ENCODE measurements at places on chromosomes 11 and 22.

GRCh38 chr11:94539420-94539819, 4.3 kb upstream of the FUT4 start:
- DNase-seq = no peak

DNA sequence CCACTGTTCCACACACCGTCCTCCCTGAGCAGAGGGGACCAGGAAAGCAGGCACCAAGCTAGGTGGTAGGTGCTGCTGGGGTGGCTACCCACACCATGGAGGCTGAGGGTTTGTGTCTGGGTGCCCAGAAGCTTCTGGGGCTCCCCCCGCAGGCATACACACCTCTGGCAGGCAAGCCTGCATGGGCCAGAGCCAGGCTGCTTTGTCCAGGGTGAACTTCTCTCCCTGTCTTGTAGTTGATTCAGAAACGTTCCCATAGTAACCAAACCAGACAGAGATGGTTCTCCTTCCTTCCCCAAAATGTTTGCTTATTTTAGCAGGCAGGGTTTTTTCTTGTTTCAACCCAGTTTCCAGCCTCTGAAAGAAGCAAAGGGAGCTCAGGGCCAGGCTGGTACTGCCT, 40.9 kb upstream of the SUSD2 start:
- DNase-seq = no peak

DNA sequence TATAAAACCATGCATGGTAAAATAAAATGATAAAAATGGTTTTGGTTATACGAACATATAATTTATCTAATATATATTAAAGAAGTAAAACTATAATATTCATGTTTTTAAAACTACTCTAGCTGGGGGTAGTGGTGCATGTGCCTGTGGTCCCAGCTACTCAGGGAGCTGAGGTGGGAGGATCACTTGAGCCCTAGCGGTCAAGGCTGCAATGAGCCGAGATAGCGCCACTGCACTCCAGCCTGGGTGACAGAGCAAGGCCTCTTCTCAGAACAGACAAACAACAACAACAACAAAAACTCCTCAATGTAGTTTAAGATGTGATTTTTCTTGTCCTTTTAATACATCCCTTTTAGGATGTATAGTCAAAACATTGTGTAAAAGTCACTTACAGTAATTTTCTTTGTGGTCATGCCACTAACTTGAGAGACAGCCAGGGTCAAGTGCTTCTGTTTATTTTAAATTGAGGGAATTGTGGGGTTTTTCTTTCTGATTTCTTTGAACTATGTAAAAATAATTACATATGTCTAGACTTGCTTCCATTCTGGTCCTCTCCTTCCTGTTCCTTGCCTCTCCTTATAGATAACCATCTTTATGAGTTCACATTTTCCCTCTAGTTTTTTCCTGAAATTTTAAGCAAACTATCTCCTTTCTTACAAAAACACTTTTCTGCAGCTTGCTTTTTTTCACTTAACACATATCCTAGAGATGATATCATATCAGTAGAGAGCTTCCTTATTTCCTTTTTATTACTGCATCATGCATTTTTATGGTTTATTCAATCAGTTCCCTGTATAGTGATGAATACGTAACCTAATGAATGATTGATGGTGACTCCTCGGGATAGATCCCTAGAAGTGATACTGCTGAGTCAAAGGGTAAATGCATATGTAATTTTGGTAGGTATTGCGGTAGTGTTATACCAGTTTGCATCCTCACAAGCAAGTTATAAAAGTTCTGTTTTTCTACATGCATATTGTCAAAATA, 9.1 kb downstream of the OR2AT4 start:
- DNase-seq = no peak

DNA sequence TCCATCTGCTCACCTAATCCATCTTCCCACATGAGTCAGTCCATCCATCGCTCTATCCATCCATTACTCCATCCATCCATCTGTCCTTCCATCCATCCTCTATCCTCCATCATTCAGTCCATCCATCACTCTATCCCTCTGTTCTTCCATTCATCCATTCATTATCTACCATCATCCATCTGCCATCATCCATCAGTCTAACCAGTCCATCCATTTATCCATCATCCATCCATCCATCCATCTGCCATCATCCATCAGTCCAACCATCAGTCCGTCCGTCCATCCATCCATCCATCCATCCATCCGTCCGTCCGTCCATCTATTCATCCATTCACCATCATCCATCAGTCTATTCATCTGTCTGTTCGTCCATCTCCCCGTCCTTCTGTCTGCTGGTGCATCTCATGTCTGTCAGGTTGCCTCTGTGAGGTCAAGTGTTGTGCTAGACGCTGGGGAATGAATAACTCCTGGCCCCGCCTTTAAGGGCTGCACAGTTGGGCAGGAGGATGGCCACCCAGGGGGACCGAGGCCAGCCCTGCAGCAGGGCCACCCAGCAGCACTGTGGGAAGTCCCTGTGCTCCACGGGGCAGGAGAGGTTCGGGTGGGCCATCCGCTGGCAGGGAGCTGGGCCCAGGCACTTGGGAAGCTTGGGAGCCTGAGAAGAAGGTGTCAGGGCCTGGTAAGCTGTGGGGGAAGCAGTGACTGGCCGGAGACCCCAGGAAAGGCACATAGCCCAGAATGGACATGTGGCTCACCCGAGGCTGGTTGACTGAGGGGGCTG, 137.1 kb downstream of the CTTN start:
- DNase-seq = no peak

DNA sequence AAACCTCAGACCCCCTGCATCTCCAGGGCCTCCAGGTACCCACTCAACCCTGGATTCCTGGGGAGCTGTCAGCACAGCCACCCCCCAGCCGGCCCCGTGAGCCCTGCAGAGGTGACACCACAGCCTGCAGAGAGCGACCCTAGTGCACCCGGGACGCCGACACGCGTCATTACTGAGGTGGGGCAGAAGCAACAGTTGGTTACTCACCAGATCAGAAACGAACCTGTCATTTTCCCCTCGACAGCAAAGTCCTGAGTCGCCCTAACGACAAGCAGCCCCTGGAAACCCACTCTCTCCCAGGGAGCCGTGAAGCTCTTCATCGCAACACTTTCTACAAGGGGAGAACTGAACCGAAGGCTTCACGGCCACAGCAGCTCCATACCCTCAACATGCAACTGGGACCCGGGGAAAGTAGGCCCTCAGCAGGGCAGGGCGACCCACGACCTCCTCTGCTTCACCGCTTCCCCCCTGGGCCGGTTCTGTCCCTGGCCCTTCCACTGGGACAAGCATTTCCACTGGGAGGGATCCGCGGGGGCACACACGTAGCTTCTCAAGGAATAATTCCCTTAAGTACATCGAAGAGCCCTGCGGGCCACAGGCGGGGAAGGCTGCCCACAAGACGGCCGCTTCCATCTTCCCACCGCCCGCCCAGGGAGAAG, 1.6 kb downstream of the BRD1 start:
- no peak for DNase-seq

GRCh38 chr11:10927538-10927937, 69.7 kb upstream of the ZBED5 start:
- DNase-seq = no peak

GRCh38 chr11:114605370-114605769, 9.8 kb upstream of the NXPE4 start:
- no peak for DNase-seq

GRCh38 chr22:30511911-30512310, 6.4 kb upstream of the SEC14L4 start:
- no peak for DNase-seq

DNA sequence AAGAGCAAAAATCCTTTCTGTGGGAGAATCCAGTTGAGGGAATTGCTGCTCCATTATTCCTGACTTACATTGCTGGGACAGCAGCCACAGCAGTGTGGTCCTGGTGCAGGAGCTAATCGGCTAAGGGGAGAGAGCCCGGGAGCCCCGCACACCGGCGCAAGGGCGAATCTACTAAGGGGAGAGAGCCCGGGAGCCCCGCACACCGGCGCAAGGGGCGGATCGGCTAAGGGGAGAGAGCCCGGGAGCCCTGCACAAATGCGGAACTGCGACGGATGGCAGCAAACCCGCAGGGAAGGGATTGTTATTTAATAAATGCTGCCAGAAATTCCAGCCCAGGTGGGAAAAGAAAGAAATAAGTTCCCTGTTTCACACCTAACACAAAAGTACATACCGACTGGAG, 43.5 kb downstream of the TPCN2 start:
- no peak for DNase-seq

DNA sequence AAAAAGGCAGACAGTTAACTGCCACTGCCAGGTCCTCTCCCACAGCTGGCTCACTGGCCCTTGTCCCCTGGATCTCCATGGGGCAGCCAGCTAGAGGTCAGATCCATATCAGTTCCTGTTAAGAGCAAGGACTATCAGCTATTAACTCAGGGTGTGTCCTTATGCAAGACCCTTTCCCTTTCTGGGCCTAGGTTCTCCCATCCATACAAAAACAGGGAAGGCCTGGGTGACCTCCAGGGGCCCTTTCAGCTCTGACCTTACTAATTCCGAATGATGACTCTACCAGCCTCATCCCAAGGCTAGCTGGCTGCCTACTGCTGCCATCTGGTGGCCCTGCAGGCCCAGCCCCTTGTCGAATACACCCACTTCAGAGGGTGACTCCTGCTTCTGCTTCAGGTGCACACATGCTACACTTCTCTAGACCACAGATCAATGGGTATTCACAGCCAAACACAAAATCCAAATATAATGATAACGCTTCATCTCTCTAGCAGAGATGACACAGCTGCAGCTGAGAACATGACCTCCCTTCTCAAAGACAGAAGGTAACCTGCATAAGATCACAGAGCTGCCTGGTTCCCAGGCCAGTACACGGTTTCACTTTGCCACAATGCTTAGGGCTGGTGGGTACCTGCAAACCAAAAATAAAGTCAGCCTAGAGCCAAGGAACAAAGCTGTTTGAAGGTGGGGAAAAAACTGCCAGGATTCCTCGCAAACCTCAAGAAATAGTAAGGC, 34.1 kb downstream of the SERGEF start:
- peak; percentile 40 for DNase-seq

GRCh38 chr11:47593934-47594855, at the start of gene C1QTNF4:
Gene C1QTNF4 (minus strand): TSS chr11:47594411. CDS start chr11:47590810, 3,601 bp downstream.
- DNase-seq = no peak

DNA sequence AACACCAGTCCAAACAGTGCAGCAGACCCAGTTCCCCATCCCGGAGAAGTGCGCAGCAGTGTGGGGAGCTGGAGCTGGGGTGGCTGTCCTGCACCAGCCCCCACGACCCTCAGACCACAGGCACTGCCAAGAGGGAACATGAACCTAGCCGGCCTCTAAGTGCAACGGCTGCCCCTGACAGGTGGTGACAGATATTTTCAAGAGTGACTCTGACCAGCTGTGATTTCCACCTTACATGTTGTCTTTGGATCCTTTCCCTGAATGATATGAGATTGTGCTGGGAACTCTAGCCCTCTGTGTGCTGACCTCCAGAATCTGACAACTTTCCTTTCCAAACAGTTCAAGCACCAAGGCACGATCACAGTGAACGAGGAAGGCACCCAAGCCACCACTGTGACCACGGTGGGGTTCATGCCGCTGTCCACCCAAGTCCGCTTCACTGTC, 12.6 kb downstream of the SERPIND1 start:
- no peak for DNase-seq

GRCh38 chr11:60985991-60986915, 14.8 kb downstream of the CD6 start:
- DNase-seq = no peak

DNA sequence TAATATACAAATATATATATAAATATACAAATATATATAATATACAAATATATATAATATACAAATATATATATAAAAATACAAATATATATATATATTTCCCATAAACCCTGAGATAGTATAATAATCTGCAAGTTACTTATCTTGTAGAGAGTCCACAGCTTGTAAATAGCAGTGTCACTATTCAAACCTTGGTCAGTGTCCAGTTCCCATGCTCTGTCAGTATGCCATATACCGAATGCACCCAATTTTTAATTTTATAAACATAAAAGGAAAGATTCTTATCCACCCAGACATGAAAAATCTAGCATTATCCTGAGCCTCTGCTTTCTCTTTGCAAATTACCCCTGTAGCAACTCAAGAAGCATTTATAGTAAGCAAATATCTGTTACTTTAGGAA, 21.6 kb upstream of the CTSC start:
- DNase-seq = no peak

- DNase-seq = no peak
These were observed 12.9 kb downstream of the STARD10 start for GRCh38 chr11:72781063-72781312.

- no peak for DNase-seq
These were observed 4.0 kb downstream of the PHOX2A start for GRCh38 chr11:72239849-72240460.

GRCh38 chr11:20671856-20672546, 2.6 kb downstream of the NELL1 start:
- peak; percentile 69 for DNase-seq

DNA sequence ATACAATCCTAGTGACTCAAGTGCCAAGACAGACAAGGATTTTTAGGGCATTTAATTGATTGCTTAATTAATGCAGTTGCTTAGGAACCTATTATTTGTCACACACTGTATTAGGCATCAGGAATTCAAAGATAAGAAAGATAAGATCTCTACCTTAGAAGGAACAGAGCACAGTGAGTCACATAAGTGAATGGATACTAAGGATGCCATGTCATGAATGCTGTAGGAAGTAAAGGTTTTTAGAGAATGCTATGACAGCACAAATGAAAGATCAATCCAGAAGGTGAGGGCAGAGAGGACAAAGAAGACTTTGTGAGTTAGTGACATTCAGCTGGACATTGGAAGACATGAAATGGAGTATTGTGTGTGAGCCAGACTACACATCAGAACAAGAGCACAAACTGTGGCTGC, 147.9 kb upstream of the DDI1 start:
- no peak for DNase-seq

GRCh38 chr11:63961608-63962412, 12.6 kb upstream of the COX8A start:
- DNase-seq = peak; percentile 23

DNA sequence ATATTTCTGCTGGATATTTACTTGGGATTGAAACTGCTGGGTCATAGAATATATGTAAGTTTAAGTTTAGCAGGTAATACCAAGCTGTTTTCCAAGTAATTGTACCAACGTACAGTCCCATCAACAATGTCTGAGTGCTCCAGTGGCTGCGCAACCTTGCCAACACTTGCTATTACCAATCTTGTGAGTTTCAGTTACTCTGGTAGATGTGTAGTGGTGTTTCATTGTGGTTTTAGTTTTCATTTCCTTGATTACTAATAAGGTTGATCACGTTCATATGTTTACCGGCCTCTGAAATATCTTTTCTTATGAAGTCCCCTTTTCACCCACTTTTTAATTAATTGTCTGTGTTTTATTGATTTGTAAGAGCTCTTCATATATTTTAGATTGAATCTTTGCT, 370.6 kb upstream of the CADM1 start:
- no peak for DNase-seq
